Stimulated activated CD8-positive, alpha-beta memory T cell treated with anti-CD3 and anti-CD28 coated beads, Interleukin-7, amount 100 ng/mL, for 24 hours (primary cell): ENCODE measurements at places on chromosomes 11 and 22.

DNA sequence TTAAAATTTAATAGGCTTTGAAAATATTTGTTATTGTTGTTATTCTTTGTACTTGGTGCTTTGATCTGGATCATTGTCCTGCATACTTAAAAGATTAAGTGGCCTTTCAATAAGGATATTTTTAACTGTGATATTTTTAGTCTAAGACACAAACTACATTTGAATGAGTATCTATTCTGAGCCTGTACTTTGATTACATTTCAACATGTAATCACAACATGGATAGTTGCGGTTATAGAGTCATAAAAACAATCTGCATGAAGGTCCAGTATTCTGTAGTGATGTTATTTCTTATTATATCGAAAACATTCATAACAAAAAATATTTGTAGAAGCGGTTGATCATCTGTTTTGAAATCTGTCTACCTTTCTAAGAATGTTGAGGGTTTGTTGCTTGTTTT is 58.6 kb downstream of the HIPK3 start:
- no peak for DNase-seq

DNA sequence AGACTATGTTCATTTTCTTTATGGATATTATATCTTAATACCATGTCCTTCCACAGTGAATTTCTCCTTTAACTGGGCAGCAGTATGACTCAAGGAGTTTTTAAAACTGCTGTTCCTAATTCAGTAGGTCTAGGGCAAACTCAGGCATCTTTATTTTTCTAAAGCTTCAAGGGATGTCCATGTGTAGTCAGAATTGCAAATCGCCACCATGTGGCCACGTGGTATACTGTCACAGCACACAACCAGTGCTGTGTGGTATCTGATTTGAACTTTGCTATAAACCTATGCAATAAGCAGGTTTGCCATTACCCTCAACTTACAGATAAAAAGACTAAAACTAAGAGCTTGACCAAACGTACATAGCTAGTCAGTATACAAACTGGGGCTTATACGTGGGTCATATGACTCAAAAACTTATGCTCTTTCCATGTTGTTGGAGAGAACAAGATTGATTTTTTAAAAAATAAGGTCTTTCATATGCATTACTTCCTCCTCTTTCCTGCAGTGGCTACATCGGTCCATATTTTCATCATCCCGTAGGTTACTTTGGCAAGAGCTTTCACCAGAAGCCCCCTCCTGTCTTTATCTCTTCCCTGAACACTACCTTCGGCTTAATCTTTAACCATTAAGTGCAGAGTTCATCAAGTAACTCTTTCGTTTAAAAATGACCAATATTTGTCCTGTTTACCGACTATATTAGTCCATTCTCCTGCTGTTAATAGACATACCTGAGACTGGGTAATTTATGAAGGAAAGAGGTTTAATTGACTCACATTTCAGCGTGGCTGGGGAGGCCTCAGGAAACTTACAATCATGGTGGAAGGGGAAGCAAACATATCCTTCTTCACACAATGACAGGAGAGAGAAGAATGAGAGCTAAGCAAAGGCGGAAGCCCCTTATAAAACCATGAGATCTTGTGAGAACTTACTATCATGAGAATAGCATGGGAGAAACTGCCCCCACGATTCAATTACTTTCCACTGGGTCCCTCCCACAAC is 8.0 kb upstream of the HTATIP2 start:
- DNase-seq: no peak

- DNase-seq: no peak
These were observed 41.4 kb upstream of the ST14 start for GRCh38 chr11:130118165-130118564.

DNA sequence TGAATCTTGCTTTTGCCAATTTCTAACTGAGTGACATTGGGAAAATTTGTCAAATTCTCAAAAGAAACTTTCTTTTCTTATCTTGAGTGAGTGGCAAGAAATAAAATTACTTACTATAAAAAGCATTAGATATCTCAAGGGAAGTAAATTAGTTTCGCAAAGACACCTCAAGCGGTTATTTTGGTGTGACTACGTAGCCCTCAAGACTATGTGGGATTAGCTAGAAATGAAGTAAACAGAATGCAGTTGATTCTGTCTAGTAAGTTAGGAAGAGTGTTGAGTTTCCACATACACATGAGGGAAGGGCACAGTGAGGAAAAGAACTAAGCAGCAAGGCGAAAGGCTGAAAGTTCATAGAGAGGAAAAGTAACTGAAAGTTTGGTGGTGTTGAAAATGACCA is 28.3 kb upstream of the MS4A6A start:
- DNase-seq: no peak

- no peak for DNase-seq
These were observed 174.7 kb downstream of the RRAS2 start for GRCh38 chr11:14184028-14184940.

- DNase-seq: no peak
These were observed 25.1 kb downstream of the ADM start for GRCh38 chr11:10329935-10330334.

- DNase-seq: no peak
These were observed 4.5 kb downstream of the SCO2 start for GRCh38 chr22:50520826-50521453.

GRCh38 chr11:125931668-125932067 is 14.2 kb upstream of the VSIG10L2 start:
- no peak for DNase-seq

DNA sequence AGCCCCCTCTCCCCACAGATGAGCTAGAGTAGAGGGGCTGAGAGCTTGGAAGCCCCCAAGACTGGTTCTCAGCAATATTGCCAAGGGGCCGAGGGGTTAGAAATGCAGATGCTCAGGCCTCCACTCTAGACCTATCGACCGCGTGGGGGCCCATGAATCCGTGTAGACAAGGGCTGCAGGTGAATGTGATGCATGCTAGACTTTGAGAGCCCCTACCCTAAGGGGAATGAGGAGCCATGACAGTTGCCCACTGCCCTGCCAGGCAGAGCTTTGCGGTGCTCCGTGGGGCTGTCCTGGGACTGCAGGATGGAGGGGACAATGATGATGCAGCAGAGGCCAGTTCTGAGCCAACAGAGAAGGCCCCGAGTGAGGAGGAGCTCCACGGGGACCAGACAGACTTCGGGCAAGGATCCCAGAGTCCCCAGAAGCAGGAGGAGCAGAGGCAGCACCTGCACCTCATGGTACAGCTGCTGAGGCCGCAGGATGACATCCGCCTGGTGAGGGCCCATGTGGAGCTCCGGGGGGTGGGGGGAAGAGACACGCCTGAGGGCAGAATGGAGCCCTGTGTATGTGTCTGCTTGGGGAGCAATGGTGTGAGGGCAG is 1.3 kb downstream of the SSH3 start:
- no peak for DNase-seq
